ENCODE measurements at places on chromosomes 7 and 10.

DNA sequence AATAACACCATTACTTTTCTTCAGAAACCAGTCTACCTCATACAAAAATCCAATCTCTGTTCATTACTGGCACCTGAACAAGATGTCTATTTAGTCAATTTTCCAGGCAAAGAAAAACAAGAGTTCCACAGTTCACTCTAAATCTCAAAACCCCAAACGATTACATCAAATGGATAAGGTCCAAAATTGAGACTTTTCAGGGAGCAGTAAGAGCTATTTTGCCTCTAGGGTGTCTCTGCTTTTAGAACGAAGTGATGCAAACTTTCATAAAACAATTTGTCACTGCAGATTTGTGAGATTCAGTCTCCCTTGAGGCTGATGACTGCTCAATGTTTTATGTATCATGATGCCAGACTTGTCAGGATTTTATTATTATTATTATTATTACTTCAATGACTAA, 937.0 kb upstream of the PHF14 start:
- no peak for DNase-seq

GRCh38 chr7:73871163-73872011, 10.4 kb downstream of the TMEM270 start:
- DNase-seq, result no peak

DNA sequence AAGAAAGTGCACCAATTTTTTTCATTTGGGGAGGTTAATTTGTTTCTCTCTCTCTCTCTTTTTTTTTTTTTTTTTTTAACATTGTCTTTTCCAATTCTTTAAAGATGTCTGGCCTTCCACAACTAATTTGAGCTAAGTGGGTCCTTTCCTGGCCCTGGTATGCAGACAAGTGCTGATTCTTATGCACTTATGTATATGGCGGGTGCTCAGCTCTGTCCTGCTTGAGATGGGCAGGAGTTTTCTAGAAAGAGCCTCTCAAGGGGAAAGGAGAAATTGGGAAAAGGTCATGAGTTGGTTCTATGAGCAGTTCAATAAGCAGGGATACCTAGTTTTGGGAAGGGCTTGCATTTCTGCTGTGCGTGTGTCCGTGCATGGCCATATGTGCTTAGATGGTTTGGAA, 67.8 kb upstream of the NPVF start:
- no peak for DNase-seq

DNA sequence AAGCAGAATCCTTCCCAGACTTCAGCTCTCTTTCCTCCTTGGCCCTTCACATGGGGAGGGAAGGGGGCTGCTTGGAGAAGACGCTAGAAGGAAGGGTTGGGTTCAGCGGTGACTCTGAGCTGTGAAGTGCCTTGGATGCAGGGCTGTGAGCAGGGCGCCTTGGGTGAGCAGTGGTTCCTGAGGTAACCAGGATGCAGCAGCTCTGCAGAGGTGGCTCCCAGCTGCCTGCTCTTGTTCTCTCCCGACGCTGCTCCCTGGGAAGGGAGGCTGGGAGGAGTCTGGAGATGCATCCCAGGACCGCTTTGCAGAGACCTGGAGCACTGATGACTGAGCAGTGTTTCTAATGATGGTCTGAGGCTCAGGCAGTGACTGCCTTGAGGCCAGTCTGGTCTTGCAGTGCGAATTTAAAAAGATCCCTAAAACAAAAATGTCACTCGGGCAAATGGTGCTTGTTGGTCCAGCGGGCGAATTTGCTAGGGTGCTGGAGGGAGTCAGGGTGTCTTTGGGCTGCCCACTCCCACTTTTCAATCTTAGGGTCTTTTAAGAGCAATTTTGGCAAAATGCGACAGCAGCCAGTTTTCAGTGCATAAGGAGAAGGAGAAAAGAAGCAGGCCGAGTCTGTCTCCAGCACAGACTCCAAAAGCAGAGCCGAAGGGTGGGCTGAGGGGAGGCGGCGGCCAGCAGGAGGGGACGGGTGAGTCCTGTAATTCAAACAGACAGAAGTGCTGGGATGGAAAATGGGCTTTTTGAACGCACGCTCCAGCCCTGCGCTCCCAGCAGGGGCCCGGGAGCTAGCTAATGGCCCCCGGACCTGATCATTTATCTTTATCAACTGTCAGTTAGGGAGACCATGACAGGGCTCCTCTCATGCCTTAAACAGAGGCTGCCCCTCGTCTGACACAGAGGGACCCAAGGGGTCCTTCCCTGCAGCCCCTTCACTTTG, 191.2 kb upstream of the SHH start:
- DNase-seq, result no peak

DNA sequence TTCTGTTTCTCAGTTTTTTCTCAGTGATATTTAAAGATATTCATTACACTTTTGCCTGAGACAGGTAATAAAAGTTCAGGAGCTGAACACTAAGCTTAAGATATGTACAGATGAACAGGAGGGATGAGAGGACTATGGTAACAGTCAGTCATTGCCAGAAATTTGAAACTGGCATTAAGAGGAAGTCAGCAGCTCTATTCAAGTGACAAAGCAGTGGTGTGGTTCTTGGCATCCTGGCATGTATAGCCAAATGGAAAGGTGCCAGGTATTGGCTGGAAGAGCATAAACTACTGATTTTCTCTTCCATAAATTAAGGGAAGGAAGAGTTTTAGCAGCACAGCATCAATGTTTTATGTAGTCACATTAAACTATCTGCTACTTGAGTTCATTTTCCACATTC, 22.7 kb downstream of the HOXA1 start:
- DNase-seq, result no peak

DNA sequence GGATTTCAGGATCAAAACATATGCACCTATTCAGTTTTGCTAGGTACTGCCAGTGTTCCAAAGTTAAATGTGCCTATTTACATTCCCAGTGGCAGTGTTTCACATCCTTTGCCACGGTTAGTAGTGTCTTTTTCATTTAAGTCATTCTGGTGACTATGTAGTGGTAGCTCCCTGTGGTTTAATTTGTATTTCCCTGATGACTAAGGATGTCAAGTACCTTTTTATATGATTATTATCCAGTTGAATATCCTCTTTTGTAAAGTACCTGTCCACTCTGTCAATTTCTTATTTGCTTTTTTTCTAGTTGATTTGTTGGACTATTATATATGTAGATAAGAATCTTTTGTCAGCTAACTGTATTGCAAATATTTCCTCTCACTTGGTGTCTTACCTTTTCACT, 45.1 kb downstream of the TMEM60 start:
- no peak for DNase-seq

DNA sequence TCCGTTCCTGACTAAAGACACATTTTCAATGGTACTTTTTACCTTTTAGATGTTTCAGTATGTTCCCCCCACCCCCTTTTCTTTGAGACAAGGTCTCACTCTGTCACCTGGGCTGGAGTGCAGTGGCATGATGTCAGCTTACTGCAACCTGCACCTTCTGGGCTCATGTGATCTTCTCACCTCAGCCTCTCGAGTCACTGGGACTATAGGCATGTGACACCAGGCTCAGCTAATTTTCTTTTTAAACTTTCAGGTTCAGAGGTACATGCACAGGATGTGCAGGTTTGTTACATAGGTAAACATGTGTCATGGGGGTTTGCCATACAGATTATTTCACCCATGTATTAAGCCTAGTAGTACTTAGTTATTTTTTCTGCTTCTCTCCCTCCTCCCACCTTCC, 99.3 kb upstream of the RPA3 start:
- DNase-seq, result no peak

Measured in activated gamma-delta T cell treated with Interleukin-2 at 50 U/mL for 16 hours (primary cell).